ENCODE measurements at places on chromosomes 11 and 22.
A peak's percentile ranks its signal among the peaks of the same experiment; 100 is the strongest.

DNA sequence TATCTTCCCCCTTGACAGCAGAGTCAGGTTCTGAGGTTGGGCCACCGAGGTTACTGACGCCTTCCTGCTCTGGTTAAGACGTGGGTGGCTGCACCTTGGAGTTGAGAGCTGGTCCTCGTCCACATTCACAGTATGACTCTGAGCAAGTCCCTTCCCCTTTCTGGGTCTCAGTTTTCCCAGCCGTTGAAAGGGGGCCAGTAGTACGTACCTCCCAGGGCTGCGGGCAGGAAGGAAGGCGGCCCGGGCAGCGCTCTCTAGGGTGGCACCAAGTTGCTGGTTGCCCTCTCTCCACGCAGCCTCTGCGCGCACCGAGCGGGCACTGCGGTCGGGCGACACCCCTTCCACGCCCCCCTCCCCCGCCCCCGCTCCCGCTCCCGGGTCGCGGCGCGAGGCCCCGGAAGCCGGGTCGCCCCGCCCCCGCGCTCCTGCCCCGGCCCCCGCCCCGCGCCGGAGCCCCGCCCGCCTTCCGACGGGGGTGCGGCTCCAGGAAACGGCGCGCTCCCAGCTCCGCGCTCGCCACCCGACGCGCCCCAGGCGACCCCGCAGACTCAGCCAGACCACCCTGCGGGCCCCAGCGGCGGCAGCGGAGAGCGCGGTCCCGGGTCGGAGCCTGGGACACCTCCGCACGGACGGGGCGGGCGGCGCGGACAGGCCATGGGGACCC, at the start of gene EHBP1L1:
EHBP1L1 (plus strand) TSS at position 486 of the 664 bp plus-strand sequence. CDS start 250 bp downstream, outside the sequence.
- peak; percentile 77 for DNase-seq

- no peak for DNase-seq
Observed at GRCh38 chr22:44390613-44390970, 77.8 kb upstream of the SHISAL1 start.

- no peak for DNase-seq
Observed at GRCh38 chr22:45629469-45630089, 42.1 kb upstream of the ATXN10 start.

- DNase-seq: no peak
Observed at GRCh38 chr22:33640900-33641299, 279.4 kb downstream of the LARGE1 start.

DNA sequence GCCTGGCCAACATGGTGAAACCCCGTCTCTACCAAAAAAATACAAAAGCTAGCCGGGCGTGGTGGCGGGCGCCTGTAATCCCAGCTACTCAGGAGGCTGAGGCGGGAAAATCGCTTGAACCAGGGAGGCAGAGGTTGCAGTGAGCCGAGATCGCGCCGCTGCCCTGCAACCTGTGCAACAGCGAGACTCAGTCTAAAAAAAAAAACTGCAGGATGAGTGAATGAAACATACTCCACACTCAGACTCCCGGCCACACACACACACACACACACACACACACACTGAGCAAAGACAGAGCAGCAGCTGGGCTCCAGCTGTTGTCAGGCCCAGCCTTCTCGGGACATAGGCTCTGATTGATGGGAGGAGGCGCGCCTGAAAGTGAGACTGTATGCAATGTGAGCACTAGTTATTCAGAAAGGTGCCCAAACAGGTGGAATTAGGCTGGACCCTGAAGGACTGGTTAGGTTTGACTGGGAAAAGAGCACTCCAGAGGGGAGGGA, 1.5 kb upstream of the PLEKHA7 start:
- DNase-seq: no peak

DNA sequence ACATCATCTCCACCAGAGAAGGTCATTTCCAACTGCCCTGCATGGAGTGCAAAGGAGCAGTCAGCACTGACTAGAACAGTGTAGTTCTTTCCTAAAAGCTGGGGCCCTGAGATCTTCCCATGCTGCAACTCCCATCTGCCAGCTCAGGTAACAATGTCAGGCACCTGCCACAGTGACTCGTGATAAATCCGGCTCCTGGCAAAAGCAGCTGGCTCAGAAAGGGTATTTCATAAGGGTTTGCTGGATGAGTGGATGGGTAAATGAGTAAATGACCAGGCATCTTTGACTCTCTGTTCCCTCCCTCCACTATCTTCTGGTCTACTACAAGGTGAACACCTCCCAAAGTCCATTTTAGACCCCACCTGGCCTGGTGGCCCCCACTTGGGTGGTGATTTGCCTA, 403.6 kb downstream of the NXPE2 start:
- no peak for DNase-seq

DNA sequence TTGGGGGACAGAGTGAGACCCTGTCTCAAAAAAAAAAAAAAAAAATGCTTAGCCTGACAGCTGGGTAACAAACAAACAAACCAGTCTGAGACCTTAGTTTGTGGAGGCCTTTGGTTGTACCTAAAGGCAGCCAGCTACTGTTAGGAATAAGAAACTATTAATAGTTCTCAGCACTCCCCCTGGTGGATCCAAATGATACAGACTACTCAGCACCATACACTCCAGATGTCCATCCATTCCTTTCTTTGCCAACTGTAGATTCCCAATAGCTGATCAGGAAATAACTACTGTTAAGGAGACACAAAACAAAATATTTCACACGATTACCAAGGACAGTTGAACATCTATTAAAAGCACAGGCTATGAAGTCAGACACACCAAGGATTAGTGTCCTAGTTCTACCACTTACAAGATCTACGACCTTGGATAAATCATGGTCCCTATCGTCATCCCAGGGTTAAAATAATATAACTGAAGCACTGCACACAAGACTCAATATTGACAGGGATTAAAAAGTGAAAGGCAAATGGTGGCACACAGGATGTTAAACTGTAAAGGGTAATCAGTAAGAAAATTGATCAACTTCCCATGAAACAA, 17.2 kb downstream of the CLDN25 start:
- DNase-seq: peak; percentile 67

DNA sequence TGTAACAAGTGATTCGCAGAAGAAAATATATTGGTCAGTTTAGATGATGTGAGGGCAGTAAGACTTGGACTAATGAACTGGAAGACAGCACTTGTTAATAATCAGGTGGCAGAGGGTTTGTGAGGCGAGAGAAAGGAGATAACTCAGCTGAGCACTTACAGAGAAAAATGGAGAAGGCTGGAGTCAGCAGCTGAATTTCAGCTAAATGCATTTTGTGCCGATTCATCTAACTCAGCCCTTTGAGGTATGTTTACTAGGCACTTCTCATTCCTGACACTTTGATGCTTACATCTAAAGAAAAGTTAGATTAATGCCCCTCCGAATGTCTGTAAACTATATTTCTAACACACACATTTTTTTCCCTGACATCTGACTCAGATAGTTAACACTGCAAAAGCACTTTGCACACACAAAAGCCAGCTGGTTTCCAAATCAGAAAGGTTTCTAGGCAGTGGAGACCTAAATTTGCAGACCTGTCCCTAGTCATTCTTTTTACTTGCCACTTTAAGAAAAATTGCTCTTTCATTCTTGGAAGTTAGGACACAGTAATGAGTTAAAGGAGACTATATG, 859.5 kb upstream of the CCDC90B start:
- no peak for DNase-seq

DNA sequence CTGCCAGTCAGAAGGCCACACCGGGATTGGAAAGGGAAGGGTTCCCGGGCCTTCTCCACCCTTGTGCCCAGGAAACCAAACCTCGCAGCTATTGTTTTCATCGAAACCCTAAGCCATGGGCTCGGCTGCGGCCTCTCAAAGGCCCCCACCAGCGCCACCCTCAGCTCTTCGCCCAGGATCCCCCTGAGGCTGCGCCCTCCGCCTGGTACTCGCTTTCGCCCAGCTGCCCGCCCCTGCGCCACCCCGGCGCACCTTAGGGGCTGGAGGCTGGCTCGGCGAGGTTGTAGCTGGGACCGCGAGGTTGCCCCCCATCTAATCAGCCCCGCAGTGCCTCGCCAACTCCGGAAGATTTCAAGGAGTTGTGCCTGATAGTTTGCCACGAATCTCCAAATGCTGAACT, 49.0 kb downstream of the FZD4 start:
- no peak for DNase-seq

GRCh38 chr11:105219269-105219668, 79.7 kb upstream of the CARD18 start:
- DNase-seq: no peak

- DNase-seq: peak; percentile 74
Observed at GRCh38 chr11:110409174-110409573, 20.6 kb upstream of the FDX1 start.

DNA sequence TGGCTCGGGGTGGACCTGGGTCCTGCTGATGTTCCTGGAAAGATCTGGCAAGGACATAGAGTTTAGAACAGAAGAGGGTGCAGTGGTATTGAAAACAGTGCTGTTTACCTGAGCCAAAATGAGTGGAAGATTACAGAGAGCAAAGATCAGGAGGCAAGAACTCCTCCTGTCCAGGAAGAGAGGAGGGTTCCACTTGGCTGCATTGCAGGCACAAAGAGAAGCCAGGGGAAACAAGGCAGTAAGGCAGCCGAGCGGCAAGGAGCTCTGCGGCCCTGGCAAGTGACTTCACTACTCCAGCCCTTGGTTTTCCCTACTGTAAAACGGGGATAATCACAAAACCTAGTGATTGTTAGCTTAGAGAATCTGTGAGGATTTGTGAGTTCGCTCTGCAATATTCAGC, 3.7 kb upstream of the PACSIN2 start:
- no peak for DNase-seq

DNA sequence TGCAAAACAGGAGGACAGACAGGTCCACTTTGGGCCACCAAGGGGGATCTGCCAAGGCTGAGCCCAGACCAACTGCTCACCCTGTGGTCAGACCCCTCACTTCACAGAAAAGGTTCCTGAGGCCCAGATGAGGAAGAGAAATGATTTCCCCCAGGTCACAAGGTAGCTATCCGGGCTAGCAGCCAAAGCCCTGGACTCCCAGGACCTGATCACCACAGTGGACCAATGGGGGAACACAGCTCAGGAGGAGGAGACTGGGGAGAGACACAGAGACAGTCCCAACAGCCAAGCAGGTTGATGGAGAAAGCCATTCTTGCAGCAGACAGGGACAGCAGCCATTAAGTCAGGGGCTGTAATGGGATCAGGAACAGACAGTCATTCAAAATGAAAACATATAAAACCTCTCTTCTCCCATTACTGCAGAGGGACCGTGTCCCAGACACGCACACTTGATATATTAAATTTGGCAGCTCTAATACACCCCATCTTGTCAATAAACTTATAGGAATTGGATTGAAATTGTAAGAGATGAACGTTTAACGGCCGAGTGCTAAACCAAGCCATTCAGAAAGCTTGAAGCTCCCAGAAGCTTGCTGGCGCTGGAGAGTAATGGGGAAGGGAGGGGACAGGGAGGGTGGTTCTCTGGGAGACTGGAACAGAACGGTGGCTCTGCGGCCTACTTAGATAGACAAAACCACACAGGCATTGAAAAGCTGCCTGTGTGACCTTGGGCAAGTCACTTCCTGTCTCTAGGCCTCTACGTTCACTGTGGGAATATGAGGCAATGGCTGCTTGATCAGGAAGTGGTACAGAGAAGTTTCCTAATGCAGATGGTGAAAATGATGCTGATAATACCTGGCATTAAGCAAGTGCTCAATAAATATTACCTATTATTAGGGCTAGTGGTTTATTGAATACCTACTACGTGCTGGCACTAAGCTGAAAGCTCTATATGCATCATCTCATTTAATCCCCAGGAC, 16.0 kb downstream of the ZMAT5 start:
- DNase-seq: peak; percentile 78

DNA sequence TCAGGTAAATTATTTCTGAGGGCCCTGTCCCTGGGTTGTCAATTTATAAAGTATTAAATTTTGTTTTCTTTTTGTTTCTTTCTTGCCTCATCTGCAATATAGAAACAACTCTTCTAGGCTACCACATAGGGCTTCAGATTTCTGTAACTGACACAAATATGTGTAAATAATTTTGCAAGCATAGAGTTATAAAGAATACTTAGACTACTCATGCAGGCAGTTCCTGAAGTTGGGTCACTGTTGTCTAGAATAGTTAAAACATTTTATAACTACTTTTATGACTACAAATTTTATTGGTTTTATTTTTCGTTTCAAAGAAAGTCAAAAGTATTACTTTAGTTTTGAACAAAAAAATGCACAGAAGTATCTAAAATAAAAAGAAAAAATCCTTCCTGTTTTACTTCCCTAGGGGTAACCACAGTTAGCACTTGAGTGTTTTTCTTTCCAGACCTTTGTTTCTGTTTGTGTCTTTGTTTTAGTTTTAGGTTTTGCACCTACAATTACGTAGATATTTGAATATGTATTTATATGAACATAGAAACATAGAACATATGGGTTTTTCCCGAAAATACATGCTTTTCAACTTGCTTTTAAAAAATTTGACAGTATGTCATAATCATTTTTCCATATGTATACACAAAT, 12.4 kb upstream of the TMEM123 start:
- no peak for DNase-seq

DNA sequence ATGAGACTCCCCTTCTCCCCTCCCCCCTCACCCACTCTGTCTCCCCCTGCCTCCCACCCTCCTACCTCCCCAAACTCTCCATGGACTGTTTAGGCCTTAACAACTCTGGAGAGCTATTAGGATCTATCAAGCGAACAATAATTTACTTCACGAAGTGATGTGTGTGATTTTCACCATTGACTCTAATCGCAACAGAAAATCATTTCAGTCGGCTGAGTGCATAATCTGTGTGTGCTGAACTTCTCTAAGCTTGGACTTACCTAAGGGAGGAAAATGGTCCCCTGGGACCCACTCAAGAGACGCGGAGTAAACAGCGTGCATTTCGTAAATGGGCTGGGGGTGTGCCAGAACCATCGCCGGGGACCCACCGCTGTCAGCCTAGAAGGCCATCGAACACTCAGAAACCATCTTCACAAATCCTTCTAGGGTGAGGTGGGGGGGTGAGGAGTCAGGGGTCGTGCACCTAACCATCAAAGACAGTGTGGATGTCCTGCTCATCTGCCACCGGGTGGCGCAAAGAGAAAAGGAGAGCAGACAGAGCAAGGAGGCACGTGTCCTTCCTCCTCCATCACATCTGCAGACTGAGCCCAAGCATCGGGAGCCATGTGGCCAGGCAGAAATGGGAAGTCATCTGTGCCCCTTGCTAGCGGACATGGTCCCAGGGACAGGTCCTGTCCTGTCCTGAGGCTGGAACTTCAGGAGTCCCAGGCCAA, 62.1 kb upstream of the NUP50 start:
- DNase-seq: peak; percentile 84

- no peak for DNase-seq
Observed at GRCh38 chr22:45497351-45498145, 5.1 kb upstream of the FBLN1 start.

DNA sequence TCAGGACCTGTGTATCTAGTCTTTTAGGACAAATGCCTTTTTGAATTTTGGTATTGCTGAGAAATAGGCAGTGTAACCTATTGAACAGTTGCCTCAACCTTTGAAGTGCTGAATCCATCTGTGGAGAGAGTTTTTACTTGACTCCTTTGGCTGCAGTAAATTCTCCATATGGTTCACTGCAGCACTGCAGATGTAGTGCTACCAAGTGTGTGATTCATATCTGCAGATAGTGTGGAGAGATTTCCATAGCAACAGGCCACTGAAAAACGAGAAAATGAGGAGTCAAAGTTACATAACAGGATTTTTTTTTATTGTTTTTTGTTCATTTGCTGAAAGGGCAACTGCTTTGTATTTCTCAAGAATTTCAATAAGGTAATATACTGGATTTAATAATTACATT, 356.1 kb downstream of the RAB38 start:
- no peak for DNase-seq

Measured in suppressor macrophage (primary cell).